ENCODE measurements at places on chromosomes 1 and 21. TPM values are rescaled to one million over a fixed set of nuclear protein-coding genes. Genes with fewer than 3 reads are reported as not detected.

DNA sequence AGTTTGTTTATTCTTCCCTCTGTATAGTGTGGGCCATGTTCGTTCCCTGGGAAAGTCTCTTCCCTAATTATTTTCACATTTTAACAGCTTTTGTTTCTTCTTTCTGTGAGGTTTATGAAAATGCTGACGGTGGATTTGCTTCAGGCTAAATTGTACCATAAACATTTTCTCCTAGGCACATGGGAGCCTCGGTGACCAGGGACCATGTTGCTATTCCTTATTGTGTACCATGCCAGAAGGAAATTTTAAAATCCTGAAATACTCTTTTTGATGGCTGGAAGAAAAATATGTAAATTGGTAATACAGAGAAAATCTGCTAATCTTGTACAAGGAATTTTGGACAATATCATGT, 230.1 kb upstream of the JUN start:
- H3K4me1 ChIP-seq, result peaks cover 14% of the 10 kb centered on the region
- no peak for DNase-seq
- peaks cover 4% of the 10 kb centered on the region for H3K36me3 ChIP-seq
- H3K27ac ChIP-seq, result no peak overlapping the region
- no peak overlapping the region for H3K4me3 ChIP-seq

DNA sequence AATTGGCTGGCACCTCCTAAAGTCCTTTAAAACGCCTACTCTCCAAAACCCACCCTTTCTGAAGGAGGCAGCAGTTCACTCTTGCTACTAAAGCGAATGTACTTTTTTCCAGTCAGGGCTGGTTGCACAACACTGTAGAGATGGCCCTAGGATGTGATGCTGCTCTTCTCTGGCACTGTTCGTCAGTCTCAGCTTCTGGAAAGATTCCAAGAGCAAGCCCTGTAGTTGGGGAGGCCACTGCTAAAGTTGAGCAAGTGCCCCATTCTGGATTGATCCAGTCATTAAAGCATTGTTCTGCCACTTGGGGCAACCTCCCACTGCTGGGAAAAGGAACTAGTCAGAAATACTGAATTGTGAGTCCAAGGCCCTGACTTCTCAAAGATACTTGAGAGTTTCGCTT, 28.5 kb upstream of the KCNQ4 start:
- peaks cover 26% of the 10 kb centered on the region for H3K36me3 ChIP-seq
- H3K4me1 ChIP-seq, result no peaks in the 10 kb centered on the region
- H3K27me3 ChIP-seq, result no peaks in the 10 kb centered on the region
- no peak overlapping the region for H3K4me3 ChIP-seq
- H3K27ac ChIP-seq, result no peak overlapping the region

DNA sequence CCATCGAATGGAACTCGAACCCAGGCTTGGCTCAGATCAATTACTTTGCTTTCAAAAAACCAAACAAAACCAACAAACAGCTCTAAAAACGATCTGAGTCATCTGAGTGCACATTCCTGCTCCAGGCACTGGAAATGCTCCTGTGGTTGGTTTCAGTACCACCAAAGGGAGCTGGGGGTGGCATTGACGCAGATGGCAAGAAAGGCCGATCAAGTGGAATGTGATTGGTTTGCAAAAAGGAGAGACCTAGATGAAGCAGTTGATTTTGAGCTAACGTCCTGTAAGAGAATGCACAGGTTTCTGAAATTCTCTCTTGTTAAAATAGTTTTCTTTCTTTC, 39.5 kb downstream of the PIK3CD start:
- DNase-seq, result no peak
- H3K4me3 ChIP-seq, result peak overlapping the region; percentile 94
- peaks cover 27% of the 10 kb centered on the region for H3K4me1 ChIP-seq
- no peak overlapping the region for H3K27ac ChIP-seq

DNA sequence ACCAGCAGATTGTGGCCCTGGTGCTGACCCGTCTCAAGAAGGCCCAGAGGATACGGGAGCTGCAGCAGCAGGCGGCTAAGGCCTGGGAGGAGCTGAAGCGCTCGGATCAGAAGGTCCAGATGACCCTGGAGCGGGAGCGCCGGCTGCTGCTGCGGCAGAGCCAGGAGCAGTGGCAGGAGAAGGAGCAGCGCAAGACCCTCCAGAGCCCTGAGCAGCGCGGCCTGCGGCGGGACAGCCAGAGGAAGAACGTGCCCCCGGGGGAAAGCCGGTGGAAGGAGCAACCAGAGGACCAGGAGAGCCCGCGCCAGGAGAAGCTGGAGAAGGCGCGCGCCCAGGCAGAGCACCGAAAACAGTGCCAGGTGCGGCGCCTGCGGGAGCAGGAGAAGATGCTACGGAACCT, 1.0 kb downstream of the CCDC185 start:
- DNase-seq, result no peak
- H3K27ac ChIP-seq, result no peak overlapping the region
- no peaks in the 10 kb centered on the region for H3K36me3 ChIP-seq
- H3K4me1 ChIP-seq, result peaks cover 5% of the 10 kb centered on the region

Gene PTAFR
- 0.72 TPM for total RNA-seq

Data from endothelial cell (in vitro differentiated cells).